ENCODE measurements at places on chromosomes 12 and 14. TPM values are rescaled to one million over a fixed set of nuclear protein-coding genes. Genes with fewer than 3 reads are reported as not detected.

REP15 gene
- 7.0 TPM for total RNA-seq

RASSF8 gene
- total RNA-seq: 98.0 TPM

CD4 gene
- total RNA-seq: not detected

ADCK1 gene
- total RNA-seq: 4.9 TPM

LUM gene
- total RNA-seq: under 0.01 TPM

TSPAN31 gene
- total RNA-seq: 72.0 TPM

MUCL1 gene
- not detected for total RNA-seq

NPFF gene
- total RNA-seq: not detected

HOTAIR gene
- not detected for total RNA-seq

DNA sequence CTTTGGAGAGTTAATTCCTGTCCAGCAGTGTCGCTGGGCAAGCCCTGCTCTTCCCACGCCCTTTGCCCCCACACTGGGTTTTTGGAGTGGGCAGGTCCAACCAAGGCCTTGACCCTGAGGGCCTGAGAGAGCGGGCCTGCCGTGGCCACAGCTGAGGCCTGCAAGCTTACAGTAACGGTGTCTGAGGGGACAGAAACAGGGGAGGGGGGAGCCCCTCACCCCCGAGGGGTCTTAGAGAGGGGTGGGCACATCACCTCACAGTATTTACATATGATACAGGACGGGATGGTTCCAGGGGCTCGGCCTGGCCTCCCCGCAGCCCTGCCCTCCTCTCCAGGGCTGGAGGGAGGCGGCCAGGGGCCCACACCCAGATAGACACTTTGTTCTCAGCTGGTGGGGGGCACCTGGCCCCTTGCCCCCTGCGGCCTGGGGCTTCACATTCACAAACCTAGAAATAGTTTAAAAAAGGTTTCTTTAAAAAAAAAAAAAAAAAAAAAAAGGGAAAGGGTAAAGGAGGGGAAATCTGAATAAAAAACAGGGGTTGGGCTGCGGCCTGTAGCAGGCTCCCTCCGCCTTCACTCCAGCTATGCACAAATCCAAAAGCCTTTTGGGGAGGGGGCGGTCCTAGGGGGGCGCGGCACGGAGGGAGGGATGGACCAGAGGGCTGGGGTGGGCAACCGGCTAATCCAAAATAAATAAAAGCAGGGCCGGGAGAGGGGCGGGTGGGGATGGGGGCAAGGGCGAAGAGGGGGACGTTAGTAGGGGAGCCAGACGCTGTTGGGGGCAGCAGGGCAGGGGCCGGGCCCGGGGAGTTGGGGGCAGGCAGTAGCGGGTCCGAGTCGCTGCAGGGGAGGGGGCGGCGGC is 14.8 kb upstream of the PLA2G1B start:
- no peak for DNase-seq

GRCh38 chr14:54669721-54670561 is 103.0 kb downstream of the SAMD4A start:
- peak; percentile 49 for DNase-seq

- DNase-seq: peak; percentile 54
Measured at GRCh38 chr12:45304514-45305178, 88.8 kb downstream of the ANO6 start.

- DNase-seq: no peak
Measured at GRCh38 chr12:122681814-122682213, 21.3 kb downstream of the HCAR2 start.

DNA sequence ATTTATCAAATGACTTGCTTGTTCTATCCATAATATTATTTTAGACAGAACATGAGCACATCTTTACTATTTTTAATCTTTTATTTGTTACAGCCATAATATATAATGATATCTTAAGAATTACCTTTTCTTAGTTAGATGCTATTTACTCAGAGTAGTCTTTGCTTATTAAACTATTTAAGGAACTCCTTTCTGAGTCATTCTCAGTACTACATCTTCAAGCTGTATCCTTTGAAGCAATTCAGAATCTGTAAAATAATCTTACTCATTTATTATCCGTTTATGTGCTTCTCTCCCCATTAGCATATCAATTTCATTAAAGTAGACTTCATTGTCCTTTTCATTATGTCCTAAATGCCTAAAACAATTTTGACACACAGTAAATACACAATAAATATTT is 240.4 kb upstream of the FAR2 start:
- no peak for DNase-seq

DNA sequence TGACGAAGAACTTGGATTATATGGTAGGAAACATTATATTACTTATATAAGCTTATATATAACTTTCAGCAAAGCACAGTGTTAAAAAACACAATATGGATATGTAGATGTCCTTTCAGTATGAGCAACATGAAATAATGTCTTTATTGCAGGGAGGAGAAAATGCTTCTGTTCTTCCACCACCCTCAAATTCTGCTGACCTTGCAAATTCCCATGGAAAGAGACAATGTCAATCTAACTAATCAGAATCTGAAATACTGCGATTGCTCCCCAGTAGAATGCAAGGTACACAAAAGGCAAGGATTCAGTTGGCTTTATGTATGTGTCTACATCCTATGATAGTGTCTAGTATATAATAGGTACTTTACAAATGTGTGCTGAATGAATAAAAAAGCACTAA is 26.4 kb downstream of the MGAT4C start:
- DNase-seq: no peak

GRCh38 chr14:75821831-75822521 is 159.8 kb downstream of the TGFB3 start:
- DNase-seq: no peak

DNA sequence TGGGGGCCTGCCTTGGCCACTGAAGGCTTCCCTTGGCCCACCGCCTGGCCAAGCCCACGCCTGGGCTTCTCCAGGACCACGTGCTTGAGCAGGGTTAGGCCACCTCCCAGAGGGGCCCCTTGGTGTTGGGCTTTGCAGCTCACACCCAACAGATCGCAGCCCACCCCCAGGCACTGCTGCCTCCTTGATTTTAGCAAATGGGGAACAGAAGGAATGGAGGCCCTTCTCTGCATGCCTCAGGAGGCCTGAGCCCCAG is 23.3 kb downstream of the RAB35 start:
- no peak for DNase-seq

DNA sequence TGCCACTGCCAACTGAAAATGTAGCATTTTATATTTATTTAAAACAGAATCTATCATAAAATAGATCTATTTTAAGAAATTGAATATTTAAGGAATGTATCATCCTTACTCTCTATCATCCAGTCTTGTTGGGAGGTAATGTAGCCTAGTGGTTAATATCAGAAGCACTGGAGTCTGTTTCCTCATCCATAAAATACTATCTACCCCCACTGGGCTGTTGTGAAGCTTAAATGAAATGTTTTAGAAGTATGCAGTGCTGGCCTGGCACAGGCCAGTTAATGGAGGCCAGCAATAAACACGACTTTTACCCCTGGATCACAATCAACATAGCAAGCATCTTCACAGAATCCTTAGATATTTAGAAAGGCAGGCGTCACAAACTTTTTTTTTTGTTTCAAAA is 188.0 kb downstream of the CAND1 start:
- DNase-seq: no peak

GRCh38 chr14:97697772-97698171 is 900.6 kb downstream of the VRK1 start:
- DNase-seq: no peak

DNA sequence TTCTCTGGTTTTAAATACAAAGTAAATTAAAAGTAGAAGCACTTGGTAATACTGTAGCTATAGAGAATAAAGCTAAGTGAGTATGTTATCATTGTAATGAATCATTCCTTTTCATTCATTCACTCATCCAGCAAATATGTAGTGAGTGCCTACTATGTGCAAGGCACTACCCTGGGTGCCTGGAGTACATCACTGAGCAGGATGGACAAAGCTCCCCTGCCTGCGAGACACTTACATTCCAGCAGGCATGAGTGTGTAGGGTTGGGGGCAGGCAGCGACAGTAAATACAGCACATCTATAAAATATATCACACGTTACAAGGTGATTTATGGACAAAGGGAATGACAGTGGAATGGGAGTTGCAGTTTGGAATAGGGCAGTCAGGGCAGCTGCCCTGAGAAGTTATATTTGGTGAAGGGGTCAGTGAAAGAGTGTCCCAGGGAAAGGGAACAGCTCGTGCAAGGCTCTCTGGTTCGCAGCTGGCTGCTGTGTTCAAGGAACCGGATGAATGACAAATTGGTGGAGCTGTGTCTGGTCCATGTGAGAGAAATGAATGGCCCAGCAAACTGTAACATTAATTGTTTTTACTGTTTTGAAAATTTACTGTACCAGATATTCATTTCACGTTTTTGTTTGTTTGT is 159.6 kb downstream of the CRADD start:
- no peak for DNase-seq

DNA sequence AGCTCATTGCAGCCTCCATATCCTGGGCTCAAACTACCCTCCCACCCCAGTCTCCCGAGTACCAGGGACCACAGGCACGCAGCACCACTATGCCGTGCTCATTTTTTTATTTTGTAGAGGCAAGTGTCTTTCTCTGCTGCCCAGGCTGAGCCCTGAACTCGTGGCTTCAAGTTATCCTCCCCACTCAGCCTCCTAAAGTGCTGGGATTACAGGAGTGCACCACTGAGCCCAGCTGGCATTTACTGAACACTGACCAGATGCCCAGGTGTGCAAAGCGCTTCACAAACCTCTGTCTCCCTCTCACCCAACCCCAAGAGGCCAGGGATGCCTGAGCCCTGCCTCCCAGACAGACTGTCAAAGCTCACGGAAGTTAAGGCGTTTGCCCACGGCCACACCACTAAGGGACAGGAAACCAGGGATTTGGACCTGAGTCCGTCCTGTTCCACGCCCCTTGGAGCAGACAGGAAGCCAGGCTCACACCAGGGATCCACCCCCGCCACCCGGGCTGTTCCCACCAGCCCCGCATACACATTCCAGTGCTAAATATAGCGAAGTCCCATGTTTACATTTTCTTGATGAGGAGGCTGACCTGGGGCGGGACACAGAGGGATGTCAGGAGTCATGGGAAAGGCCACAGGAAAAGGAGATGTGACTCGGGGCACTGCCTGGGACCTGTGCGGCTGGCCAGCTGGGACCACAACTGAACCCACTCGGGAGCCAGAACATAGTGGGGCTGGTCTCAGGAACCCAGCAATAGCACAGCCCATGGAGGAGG is 51.2 kb downstream of the TESC start:
- DNase-seq: peak; percentile 50

GRCh38 chr12:31406345-31406744 is 80.4 kb upstream of the SINHCAF start:
- DNase-seq: no peak

- DNase-seq: peak; percentile 36
Measured at GRCh38 chr14:67418401-67419191, 6.6 kb upstream of the PLEK2 start.

GRCh38 chr12:6824901-6825381 is 3.3 kb upstream of the P3H3 start:
- peak; percentile 36 for DNase-seq

GRCh38 chr12:49632986-49633702 is 9.8 kb downstream of the PRPF40B start:
- no peak for DNase-seq
